Osteoblast (primary cell): ENCODE measurements at places on chromosomes 2 and 18. TPM values are rescaled to one million over a fixed set of nuclear protein-coding genes. Genes with fewer than 3 reads are reported as not detected.

EIF5B gene
- total RNA-seq, result 11.2 and 15.9 TPM in 2 replicates

GRCh38 chr18:12491611-12492435, 84.1 kb downstream of the PRELID3A start:
- no peak for DNase-seq

DNA sequence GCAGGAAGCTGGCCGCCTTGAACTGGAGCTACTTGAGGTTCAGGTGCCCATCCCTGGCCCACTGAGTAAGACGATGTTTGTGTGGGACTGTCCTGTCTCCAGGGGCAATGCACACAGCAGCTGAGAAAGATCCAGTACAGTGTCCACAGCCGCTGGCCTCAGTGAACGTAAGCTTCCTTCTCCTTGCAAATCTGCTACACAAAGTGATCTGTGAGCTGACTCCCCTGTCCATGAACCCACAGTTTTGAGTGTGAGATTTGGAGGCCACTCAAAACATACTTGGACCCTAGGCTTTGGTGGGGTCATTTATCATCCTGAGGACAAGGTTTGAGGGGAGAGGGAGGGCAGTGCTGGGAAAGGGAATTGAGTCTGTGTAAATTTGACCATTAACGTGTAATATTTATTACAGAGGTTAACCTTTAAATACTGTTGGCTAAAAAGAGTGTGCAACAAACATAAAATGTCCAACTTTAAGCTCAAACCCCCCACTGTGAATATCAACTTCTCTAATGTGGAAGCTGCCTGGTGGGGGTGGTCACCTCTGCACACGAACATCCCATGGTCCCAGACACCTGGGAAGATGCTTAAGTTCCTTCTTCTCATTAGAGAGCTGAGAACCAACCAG, 4.9 kb upstream of the CYS1 start:
- peak; percentile 73 for DNase-seq

ALS2 gene
- 38.9 and 39.1 TPM in 2 replicates for total RNA-seq

GPR35 gene
- 1.1 and 1.5 TPM in 2 replicates for total RNA-seq

DNA sequence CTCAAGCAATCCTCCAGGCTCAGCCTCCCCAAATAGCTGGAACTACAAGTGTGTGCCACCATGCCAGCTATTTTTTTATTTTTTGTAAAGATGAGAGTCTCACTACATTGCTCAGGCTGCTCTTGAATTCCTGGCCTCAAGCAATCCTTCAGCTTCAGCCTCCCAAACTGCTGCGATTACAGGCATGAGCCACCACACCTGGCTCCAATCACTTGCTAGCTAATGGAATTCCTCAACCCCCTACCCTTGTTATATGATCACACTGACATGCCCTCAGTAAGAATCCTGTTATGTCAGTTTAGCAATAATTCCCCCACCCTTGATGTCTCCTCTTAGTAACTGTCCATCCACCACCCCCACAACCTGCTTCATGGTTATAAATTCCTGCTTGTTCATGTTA, 12.3 kb downstream of the CHN1 start:
- no peak for DNase-seq

DNA sequence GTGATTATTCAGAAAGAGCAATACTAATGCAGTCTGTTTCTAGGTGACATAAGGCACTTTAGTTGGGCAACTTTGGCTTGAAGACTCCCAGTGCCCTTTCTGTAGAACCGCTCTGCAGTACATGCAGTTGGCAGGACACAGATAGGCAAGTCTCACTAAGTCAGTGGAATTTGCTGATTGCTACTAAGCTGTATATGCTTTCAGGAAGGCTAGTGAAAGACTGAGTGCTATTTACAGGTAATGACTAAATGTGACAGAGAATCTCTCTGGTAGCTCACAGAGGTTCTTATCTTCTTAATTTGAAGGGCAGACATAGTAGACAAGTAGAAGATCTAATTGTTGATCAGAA, 243.0 kb downstream of the WDPCP start:
- peak; percentile 5 for DNase-seq

SLC25A52 gene
- total RNA-seq, result not detected in 2 replicates

DNA sequence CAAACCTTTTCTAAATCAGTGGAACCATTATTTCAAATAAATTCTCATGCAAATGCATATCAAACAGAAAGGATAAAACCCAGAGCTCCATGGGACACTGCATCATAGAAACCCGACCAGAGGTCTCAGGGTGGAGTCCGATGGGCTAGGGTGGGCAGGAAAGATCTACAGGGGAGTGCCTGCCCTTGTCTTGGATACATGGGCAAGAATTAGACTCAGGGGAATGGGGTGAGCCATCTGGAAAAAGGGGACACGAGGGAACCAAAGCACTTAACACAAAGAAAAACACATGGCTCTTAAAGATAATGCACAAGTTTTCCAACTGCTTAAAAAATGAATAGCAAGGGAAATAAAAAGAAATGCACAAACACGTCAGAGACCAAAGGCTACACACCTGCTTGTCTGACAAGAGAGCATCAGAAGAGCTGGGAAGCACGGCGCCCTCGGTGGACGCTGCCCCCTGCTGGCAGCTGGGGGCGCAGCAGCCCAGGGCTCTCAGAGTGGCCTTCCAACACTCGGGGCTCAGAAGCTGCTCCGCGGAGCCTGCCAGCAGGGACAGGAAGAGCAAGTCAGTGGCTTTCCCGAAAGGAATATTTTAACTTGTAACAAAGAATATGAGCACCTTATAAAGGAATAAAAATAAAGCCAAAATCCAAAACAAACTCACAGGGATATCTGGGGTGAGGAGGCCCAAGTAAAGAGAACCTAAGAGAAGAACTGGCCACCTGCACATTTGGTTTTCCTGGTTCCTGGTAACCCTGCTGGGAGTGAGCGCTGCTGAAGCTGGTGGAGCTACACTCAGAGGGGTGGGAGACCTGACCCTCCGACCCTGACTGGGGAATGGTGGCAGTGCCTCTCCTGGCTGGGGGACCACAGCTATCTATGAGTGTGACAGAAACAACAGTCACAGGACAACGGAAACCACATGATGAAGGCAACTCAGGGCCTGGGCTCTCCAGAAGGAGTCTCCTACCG, 54.5 kb downstream of the SIGLEC15 start:
- peak; percentile 80 for DNase-seq

DNA sequence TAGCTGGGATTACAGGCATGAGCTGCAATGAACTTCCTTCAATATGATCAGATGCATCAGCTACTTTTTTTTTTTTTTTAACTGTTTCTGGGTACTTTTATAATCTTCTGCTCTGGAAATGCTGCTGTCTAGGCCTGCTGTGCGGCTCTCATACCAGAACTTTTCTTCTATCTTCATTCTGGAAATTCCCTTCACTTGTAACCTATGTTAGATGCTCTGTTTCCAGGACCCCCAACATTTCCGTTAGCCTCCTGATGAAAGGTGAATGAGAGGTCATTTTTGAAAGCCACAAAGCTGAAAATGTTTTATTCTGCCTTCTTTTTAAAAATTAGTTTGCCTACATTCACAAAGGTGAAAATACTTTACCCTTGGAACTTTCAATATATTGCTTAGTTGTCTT, 8.6 kb downstream of the AGFG1 start:
- no peak for DNase-seq

HOXD13 gene
- total RNA-seq, result not detected in 2 replicates

DES gene
- total RNA-seq, result 0.72 and 1.2 TPM in 2 replicates

UGT1A8 gene
- not detected in 2 replicates for total RNA-seq

DNA sequence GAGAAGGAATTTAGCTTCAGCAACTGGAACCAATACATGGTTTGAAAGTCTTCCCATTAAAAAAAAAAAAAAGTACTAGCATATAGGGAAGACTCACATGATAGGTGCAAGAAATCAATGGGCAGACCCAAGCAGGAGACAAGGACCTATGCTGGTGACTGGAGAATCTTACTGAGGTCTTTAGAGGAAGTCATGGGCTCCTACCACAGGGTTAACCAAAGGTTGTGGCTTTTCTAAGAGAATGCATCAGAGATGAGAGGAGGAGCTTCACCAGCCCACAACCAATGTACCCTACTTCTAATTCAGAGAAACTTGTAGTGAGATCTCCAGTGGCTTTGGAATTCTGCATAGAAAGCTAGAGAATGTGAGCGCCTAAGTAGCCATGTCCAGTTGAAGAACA, 207.4 kb downstream of the NCKAP5 start:
- no peak for DNase-seq

- no peak for DNase-seq
These were observed 1272.5 kb upstream of the CDH2 start for GRCh38 chr18:29449424-29449823.

SKA1 gene
- total RNA-seq, result 1.8 and 2.9 TPM in 2 replicates

DNA sequence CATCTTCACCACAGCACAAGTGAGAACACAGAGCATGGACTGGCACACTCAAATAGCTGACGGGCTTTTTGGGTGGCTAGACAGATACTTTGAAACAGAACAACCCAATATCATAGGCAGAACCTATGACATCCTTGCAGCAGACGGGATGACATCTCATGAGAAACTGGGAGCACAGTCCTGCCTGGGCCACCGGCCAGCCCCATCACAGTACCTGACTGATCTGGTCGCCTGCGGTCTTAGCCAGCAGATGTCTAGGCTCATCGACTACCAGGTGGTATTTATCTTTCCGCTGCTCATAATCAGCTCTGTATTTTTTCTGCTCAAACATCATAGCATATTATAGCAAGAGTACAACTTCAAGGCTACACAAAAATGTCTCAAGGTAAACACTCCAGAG, 124.3 kb downstream of the RIF1 start:
- no peak for DNase-seq

- no peak for DNase-seq
These were observed 189.4 kb downstream of the PLCL1 start for GRCh38 chr2:197993830-197994229.

DNA sequence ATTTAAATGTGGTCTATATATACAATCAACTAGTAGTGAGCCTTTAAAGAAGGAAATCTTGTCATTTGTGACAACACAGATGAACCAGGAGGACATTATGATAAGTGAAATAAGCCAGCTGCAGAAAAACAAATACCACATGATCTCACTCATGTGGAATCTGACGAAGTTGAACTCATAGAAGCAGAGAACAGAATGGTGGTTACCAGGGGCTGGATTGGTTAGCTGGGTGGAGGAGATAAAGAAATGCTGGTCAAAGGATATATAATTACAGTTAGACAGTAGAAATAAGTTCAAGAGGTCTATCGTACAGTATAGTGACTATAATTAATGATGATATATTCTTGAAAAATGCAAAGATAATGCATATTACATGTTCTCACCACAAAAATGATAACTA, 267.9 kb downstream of the FBXO15 start:
- DNase-seq, result no peak

GRCh38 chr2:238160206-238161129, 1.7 kb downstream of the ERFE start:
- peak; percentile 85 for DNase-seq

- no peak for DNase-seq
These were observed 22.7 kb downstream of the C1D start for GRCh38 chr2:68040078-68040477.

DNA sequence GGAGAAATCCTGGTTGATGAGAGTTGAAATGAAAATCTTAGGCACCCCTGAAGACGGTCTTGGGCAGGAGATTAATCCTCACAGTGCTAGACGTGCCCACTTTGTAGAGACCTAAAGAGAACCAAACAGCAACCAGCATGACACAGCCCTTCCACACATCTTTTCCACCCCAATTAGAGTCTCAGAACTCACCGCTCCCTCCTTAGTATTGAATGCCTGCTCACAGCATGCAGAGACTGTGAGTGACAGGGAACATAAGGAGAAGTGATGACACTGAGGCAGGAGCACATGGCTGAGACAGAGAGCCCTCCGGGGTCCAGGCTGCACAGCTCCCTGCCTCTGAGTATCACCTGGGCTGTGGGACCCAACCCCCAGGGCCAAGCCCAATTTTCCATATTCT, 367.6 kb downstream of the EIPR1 start:
- no peak for DNase-seq

DNA sequence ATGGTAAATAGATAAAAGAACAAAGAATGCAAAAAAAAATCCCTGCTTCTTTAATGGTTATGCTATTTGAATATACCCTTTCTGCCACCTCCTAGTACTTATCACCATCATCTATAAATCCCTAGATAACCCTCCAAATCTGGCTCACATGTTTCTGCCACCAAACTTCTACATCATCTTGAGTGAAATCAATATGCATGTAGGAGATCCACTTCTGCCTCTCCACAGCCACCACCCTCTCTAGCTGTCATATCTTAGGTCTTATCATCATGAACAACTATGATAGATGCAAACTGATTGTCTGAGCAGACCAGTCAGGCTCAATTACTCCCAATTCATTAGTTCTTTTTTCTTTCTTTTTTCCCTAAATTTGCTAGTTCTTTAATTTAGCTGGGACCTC, 55.3 kb downstream of the STRN start:
- DNase-seq, result no peak
